ENCODE measurements at places on chromosomes 1 and 21.
A peak's percentile ranks its signal among the peaks of the same experiment; 100 is the strongest.

GRCh38 chr1:161001525-161001924 lies 19.4 kb downstream of the F11R start:
- DNase-seq: no peak

DNA sequence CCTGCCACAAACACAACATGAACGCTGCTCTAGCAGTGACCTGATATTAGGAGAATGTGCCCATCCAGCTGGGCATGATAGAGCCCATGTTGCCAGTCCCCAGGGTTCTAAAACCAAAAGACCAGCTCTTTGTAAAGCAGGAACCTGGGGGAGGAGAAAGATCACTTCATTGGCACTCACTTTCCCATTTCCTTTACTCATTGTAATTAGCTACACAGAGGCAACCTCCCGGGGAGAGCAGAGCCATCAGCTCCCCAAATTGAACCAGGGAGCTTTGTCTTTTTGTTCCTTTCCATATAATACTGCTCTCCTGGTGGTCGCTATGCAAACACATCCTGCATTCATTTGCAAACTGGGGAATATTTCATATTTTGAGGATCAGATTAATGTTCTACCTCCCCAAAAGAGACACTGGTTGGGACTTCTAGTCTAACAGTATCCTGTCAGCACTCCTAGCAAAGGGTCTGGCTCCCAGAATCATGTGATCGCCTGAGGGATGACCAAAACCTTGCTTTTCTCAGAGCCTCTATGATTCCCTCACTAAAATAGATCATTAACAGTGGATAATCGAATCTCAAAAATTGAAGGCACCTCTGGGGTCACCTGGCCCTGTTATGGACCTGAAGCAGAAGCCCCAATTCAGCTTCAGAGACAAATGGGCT lies 76.7 kb upstream of the CD1D start:
- DNase-seq: no peak

DNA sequence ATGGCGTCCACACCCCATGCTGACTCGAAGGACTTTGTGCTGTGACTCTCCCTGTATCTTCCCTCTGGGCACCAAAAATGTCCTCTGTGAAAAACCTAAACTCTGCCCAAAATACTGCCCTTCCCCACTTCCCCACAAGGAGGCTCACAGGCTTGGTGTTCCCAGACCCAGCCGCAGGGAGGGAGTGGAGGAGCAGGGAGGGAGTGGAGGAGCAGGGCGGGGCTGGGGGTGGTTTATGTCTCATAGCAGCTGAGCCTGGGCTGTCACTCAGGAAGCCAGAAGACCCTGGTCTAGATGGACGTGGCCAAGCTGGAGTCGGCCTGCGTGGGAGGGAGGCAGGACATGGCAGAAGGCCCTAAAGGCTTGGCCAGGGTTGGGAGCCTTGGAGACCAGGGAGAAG lies 461.7 kb downstream of the PTPRU start:
- no peak for DNase-seq

DNA sequence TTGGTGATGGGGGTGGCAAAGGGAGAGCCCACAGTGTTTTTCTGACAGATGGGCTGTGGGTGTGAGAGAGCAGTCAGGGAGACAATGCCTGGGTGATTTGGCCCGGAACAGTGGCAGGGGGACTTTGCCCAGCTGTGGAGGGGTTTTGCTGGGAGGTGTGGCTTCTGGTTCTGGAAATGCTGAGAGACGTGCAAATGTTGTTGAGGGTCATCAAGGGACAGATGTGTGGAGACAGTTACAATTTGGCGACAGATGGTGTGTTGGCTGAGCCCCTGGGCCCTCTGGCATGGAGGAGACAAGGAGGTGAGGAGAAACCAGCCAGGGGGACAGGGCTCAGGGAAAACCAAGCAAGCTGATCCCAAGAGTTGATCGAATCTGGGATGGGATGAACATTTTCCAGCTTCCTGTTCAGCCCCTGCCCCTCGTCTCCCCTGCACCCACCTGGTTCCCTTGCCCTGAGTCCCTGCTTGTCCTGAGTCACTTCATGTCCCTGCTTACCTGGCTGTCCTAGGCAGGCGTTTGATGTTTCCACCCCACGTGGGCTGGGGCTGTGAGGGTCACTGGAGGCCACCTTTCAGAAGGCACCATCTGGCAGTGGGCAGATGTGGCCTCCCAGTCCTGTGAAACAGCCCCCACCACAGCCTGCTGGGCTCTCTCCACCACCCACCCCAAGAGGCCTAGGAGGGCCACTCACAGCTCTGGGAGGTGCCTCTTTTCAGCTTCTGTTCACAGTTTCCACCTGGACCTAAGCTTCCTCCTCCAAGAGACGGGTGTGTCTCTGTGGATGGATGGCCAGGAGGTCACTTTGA lies 15.8 kb upstream of the ZNF678 start:
- no peak for DNase-seq

DNA sequence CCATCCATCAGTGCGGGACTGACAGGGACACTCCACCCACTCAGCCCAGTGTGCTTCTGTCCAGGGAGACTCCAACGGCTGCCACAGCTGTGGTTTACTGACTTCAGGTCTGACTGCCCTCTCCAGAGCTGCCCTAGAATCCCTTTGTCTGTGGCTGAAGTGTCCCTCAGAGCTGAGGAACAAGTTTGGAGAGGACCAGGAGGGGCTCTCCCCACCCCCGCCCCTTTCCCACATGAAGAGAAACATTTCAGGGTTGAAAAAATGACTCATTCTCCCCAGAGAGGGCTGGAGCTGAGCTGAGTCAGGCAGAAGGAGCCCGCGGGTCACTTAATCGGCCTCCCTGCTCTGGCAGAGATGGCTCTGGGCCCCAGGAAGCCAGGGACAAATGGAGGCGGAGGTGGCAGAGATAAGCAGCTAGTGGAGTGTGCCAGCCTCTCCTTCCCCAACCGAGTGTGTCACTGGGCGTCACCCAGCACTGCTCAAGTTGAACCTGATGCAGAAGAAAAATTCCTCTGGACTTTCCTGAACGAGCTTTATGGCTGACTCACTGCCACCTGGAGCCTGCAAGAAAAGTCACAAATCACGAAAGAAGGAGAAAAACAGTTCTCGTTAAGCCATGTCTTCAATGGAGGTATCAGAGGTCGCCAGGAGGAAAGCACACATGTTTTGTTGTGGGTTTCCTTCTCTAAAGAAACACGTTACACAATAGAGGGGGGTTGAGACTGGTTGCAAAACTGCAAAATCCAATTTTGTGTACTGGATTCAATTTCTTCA lies 34.3 kb upstream of the ECE1 start:
- peak; percentile 48 for DNase-seq

DNA sequence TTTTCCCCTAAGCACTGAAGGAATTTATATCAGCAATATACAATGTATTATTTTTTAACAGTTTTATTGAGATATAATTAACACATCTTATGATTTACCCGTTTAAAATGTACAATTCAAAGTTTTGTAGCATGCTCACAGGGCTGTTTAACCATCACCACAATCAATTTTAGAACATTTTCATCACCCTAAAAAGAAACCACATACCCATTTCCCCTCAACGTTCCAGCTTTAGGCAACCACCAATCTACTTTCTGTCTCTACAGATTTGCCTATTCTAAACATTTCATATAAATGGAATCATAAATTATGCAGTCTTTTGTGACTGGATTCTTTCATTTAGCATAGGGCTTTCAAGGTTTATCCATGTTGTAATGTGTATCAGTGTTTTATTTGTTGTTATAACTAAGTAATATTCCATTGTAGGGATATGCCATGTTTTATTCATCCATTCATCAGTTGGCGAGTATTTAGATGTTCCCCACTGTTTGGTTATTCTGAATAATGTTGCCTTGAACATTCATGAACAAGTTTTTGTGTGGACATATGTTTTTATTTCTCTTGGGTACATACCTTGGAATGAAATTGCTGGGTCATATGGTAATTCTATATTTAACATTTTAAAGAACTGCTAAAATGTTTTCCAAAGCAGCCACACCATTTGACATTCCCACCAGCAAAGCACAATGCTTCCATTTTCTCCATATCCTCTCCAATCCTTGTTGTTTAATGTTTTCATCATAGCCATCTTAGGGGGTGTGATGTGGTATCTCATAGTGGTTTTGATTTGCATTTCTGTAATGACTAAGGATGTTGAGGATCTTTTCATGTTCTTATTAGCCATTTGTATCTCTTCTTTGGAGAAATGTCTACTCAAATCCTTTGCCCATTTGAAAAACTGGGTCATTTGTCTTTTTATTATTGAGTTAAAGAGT lies 188.5 kb downstream of the TM2D1 start:
- DNase-seq: no peak

GRCh38 chr1:77540501-77541161 lies 141.8 kb downstream of the ZZZ3 start:
- no peak for DNase-seq

DNA sequence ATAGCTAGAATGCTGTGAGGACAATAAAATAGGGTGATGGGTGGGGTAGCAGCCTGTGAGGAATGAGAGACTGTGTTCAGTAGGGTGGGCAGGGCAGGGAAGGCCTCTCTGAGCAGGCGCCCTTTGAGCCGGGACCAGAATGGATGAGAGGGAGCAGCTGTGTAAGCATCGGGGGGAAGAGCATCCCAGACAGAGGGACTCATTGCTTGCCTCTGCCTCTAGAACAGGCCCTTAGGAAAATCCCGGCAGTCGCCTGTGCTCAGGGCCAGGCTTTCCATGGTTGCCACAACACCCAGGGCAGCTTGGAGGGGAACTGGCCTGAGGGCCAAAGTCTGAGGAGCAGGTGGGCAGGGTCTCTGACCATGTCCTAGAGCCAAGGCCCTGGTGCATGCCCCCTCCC lies 774 bp downstream of the SLC2A7 start:
- no peak for DNase-seq

DNA sequence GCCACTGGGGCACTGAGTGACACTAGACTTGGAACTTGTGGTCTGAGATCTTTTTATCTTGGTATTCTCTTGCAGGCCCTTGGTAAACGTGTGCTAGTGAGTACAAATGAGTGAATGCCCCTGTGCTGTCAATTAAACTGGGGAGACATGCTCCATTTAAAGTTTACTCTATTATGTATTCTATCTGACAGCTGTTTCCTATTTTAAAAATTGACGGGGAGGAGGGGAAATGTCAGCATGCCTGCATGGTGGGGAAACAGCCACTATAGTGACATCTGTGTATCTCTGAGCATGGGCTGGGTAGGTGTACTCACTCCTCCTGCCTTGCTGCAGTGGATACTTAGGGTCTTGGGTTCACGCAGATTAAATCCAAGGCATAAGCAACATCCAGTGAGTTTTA lies 59.0 kb upstream of the IKBKE start:
- no peak for DNase-seq

GRCh38 chr1:15323989-15324868 lies 77.2 kb downstream of the FHAD1 start:
- no peak for DNase-seq

- DNase-seq: peak; percentile 79
Observed at GRCh38 chr21:45322960-45323461, 35.3 kb upstream of the POFUT2 start.

GRCh38 chr1:85048296-85049064 lies at the start of gene MCOLN3:
Gene MCOLN3, minus strand, starts transcription at chr1:85048500. Its CDS starts 3,140 bp downstream, at chr1:85045360.
- DNase-seq: no peak

DNA sequence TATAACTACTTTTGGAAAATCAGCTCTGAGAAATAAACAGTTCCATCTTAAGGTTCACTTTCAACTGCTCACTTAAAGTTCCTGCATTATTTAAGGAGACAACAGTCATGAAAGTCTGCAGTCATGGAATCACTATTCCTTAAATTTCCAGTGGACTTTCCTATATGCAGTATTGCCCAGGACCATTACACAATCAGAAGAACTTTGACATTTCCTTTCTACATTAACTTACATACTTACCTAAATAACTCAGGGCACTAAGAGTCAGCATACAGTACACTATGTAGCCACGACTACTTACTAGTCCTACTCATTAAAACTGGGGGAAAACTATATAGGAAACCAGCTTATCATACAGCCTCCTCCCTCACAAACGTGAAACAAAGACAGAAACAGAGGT lies 220.1 kb downstream of the SLC45A1 start:
- DNase-seq: no peak

- no peak for DNase-seq
Observed at GRCh38 chr1:71766748-71767147, 515.6 kb downstream of the NEGR1 start.

DNA sequence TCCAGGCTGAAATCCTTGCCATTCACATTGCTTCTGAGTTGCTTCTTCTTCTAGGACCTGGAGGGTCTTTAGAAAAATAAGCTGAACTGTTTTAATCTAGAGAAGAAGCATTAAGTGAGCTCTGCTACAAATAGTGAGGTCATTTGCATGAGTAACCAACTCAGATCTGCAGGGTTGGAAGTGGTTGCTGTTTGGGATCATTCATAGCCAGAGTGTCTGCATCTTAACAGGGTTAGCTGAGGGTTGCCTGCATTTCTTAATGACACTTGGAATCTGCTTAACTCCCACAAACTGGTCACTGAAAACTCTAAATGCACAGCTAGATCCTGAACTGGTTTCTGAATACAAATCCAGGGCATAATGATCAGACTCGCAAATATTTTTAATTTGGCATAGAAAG lies 9.9 kb downstream of the CNIH3 start:
- no peak for DNase-seq

- DNase-seq: peak; percentile 79
Observed at GRCh38 chr21:43332861-43333297, 94.1 kb downstream of the SIK1 start.

GRCh38 chr21:32135401-32136363 lies 143.2 kb downstream of the MIS18A start:
- DNase-seq: no peak

Data from posterior cingulate gyrus (tissue), 11 donors.